Kidney epithelial cell (primary cell): ENCODE measurements at places on chromosomes 4 and X.

GRCh38 chr4:151784706-151785105 is 23.9 kb upstream of the GATB start:
- no peak for DNase-seq

GRCh38 chr4:1907848-1908525 is 36.8 kb downstream of the NSD2 start:
- no peak for DNase-seq

DNA sequence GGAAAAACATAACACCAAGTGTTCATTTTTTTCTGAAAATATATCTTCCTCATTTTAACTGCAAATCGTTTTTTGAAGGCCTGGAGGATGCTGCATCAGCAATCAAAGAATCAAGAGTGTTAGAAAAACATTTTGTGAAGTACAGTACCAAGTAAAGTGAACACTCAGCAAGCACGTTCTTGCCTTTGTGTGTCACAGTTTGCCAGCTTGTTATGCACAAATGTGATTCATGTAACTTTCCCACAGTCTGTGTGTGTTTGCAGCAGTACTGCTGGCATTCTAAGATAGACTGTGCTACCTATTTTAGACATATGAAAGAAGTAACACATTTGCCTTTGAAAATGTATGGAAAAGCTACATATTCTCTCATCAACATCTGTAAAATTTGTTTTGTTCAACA is 1617.7 kb downstream of the RPA4 start:
- DNase-seq = no peak

DNA sequence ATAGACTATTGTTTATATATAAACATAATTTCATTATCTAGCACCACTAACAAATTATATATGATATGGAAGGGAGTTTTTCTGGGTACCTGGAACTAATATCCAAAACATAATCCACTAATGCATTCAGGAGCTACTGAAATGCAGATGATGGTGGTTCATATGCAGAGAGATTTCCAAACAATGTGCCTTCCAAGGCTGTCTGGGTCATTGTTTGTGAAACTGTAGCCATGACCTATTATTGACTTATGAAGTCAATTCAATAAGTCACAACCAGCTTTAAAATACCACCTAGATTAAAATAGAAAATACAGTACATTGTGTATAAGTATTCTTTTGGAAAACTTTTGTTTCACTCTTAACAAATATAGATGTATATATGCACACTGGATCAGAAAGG is 237.0 kb upstream of the PRPS2 start:
- no peak for DNase-seq

- no peak for DNase-seq
Measured at GRCh38 chr4:140372751-140373327, 607 bp upstream of the SCOC start.

DNA sequence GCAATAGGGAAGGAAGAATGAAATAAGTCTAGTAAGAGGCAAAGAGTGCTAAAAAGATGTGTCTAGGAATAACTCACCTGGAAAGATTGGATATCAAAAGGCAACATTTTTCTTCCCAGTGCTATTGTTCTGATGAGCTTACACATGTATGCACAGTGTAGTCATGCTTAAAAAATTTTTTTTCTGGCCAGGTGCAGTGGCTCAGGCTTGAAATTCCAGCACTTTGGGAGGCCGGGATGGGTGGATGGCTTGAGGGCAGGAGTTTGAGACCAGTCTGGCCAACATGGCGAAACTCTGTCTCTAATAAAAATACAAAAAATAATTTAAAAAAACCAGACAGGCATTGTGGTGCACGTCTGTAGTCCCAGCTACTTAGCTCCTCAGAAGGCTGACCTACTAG is 795.8 kb upstream of the IGFBP7 start:
- no peak for DNase-seq
